Stimulated activated CD8-positive, alpha-beta memory T cell treated with anti-CD3 and anti-CD28 coated beads, Interleukin-4, amount 100 ng/mL, for 1 hour (primary cell): ENCODE measurements at places on chromosomes 2 and 18.

- DNase-seq = no peak
Observed at GRCh38 chr2:22521620-22522019, 863.4 kb upstream of the KLHL29 start.

GRCh38 chr2:58700591-58700990 is 459.5 kb upstream of the FANCL start:
- DNase-seq = no peak

- no peak for DNase-seq
Observed at GRCh38 chr2:139438478-139438877, 658.3 kb upstream of the NXPH2 start.

DNA sequence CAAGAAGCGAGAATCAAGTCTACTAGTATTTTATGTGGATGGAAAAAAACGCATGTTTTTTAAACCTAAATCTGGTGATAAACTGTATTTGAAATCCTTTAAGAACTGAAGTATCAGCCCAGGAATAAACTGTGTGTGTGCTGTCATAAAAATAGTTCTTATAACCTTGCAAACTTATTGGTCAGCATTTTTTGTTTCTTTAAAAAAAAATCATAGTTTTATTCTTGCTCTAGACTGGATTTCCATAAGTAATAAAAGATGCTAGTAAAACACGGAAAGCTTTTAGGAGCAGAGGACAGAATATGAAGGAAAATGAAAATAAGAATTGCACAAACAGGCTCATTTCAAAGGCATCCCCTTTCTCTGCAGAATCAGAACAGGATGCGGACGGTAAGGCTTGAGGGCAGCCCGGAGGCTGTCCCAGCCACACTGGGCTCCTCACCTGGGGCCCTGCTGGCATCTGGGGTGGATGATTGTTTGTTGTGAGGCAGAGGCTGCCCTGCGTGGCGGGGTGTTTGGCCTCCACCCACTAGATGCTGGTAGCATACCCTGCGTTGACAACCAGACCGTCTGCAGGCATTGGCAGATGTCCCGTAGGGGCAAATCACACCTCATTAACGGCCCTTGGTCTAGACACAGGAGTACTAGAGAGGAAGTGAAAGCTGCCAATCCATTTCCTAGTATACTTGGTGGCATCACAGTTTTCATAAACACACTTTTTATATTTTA is 52.5 kb downstream of the MBP start:
- no peak for DNase-seq

DNA sequence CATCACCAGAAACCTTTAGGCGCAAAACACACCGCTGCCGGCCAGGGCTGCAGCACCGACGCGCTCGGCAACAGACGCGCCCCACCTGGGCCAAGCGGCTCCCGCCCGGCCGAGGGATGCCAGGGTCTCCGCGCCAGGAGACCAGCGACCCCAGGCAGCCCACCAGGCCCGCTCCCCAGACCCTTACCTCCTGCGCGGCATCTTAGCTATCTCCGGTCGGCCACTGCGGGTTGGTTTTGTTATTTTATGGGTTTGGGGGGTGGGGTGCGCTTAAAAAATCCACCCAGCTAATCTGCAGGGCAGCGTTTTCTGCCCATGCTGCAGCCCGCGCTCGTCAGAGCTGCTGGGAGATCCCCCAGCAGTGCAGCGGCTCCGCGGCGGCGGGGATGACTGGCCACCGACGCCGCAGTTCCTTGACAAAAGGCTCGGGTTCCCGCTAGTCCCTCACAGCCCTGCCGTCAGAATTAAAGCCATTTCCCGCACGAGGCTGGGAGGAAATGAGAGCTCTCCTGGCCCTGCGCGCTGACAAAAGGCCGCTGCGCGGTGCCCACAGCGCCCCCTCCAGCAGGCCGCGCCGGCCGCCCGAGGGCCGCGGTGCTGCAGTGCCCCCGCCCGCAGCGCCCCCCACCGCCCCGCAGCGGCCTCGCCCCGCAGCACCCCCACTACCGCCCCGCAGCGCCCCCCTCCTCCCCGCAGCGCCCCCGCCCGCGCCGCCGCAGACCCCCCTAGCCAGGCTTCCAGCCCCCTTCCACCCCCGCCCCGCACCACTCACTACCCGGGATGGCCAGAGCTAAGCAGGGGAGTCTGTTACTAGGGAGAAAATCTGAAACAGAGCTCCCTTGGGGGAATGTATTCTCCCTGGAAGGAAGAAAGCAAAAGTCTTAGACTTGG is at the start of gene ADD2:
Gene ADD2 (minus strand): TSS at position 502 of the 891 bp plus-strand sequence. CDS start 61,792 bp downstream, outside the sequence.
- no peak for DNase-seq

GRCh38 chr2:149537092-149537726 is 50.4 kb downstream of the MMADHC start:
- no peak for DNase-seq

- no peak for DNase-seq
Observed at GRCh38 chr2:154694881-154695280, 3.6 kb upstream of the KCNJ3 start.

GRCh38 chr2:158845859-158846258 is 50.7 kb downstream of the DAPL1 start:
- DNase-seq = no peak

GRCh38 chr2:84427235-84428138 is 31.6 kb downstream of the SUCLG1 start:
- no peak for DNase-seq

DNA sequence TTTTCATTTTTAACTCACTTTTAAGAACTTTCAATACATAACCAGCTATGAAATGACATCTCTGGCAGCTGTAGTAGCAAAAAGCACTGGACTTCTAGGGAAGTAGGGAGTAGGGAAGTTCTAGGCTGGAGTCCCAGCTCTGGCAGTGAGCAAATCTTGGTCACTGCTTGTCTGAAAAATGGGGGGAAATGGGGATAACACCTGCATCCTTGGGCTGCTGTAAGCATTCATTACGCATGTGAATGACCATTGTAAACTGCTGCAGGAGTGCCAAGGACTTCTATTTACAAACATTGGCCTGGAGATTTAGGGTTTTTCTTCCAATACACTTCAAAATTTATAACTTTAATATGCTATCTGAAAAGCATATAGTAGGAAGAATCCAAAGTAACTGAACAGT is 972 bp upstream of the MPP4 start:
- no peak for DNase-seq

DNA sequence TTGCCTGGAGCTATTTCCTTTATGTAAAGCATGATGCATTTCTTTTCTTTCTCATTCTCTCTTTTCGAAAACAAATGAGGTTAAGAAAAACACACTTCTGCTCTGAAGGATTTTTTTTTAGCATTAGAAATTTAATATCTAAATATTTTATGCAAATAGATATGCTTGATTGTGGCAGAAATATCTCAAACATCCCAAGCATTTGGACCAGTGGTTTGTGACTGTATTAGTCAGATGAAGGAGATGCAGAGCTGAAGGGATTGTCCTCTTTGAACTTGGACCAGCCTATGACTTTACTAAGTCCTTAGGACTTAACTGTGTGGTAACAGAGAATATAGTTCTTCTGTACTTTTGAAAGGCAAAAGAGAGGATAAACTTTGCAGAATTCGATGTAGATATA is 335.9 kb upstream of the NT5C1B start:
- DNase-seq = no peak

GRCh38 chr2:22494156-22494555 is 890.8 kb upstream of the KLHL29 start:
- no peak for DNase-seq

GRCh38 chr2:159573846-159574606 is 42.3 kb downstream of the BAZ2B start:
- no peak for DNase-seq

- DNase-seq = no peak
Observed at GRCh38 chr2:31965094-31965493, 45.7 kb downstream of the MEMO1 start.

DNA sequence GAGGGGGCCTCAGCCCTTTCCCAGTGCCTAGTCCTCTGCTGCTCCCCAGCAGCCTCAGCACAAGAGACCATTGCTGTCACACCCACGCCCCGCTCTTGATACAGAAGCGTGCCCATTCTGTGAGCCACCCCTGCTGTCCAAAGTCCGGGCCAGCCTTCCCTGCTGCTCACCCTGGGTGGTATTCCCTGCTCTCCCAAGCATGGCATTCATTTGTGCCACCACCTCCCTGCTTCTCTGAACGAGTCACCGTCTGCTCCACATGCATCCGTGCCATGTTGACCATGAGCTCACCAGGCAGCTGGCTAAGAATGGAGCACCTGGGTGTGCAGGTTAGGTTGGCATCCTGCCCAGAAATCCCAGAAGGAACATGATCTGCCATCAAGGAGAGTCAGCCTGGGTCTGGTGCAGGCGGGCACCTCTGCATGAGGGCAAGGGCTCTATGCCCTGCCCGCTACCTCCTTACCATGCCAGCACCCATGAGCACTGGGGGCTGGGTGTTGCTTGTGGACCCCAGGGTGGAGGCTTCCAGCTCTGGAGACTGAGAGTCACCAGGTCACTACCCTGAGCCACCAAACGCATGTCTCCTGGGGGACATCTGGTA is 63.0 kb downstream of the TWIST2 start:
- DNase-seq = no peak
